Midbrain (tissue), 1 donor: ENCODE measurements at places on chromosomes 12 and 14.

DNA sequence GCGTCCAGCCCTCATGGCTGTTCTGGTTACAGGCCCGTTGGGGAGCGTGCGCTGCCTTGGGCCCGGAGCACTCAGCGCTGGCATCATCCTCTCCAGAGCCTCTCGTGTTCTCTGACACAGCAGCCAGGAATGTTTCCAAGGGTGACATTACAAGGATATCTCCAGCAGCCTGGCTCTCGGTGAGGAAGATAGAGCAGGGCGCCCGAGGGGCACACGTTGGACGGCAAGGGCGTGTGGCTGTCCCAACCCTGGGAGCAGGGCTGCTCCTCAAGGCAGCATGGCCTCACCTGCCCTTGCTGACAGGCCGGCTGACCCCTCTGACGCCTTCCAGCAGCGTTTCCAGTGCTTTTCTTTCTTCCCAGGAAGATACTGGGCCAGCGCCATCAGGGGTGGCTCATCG lies 14.4 kb downstream of the LRCOL1 start:
- no peak for DNase-seq

- peak; percentile 0 for DNase-seq
These were observed 164.1 kb downstream of the SPTSSA start for GRCh38 chr14:34297786-34298520.

DNA sequence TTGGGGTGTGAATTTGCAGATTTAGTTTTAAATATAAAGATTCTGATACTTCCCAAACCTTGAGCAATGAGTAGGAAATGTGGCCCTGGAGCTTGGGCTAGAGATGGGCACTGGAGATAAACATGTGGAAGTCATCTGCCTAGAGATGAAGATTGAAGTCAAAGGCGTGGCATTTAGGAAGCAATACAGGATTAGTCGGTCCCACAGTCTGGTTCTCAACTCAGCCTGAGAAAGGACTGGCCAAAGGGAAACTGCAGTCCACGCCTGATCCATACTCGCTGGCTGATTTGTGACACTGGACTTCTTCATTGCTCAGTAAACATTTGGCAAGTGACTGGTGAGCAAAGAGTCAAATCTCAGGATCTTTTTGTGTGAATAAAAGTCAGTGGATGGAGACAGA lies 268.2 kb upstream of the ATP2B1 start:
- DNase-seq = no peak

- DNase-seq = no peak
These were observed 43.7 kb downstream of the GPR137C start for GRCh38 chr14:52596320-52596719.

DNA sequence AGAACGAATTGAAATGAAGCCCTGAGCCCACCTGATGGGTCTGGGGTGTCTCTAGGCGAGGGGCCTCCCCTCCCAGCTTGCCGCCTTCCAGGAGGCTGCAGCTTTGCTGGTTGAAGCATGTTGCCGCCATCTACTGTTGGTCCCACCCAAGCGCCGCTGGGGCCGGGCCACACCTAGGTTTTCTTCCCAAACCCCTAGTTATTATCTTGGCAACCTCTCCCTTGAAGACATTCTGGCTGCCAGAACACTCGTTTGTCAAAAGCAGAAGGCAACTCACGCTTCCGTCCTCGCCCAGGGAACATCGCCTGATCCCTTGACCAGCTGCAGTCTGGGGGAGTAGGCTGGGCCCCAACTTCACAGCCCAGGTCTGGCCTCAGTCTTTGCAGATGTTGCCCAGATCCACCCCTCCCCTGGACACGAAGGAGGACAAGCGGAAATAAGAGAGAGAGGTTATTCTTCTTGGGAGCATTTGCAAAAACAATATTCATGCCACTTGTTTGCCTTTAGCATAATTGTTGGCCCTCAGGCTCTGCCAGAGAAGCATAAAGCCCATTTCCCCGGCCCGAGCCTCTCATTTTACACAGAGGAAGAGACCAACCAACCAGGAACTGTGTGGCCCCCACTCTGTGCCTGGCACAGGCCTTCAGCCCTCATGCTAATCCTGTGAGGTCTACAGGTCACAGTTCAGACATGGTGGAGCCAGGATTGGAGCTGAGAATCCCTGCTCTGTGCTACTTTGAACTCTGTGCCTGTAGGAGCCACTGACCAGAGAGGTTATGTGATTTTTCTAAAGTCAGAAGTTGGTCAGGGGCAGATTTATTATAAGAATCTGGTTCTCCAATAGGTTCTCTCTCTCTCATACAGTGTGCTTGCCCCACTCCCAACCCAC lies 6.8 kb downstream of the EMP1 start:
- no peak for DNase-seq

GRCh38 chr12:78870539-78870938 lies 6.0 kb downstream of the SYT1 start:
- DNase-seq = no peak

GRCh38 chr12:46480316-46480715 lies 107.7 kb upstream of the SLC38A2 start:
- DNase-seq = no peak
